Stimulated activated naive CD4-positive, alpha-beta T cell treated with Interleukin-2 at 50 U/mL for 16 hours (primary cell): ENCODE measurements at places on chromosomes 4 and X.

- DNase-seq = no peak
Measured at GRCh38 chr4:98343626-98344025, 82.4 kb downstream of the RAP1GDS1 start.

DNA sequence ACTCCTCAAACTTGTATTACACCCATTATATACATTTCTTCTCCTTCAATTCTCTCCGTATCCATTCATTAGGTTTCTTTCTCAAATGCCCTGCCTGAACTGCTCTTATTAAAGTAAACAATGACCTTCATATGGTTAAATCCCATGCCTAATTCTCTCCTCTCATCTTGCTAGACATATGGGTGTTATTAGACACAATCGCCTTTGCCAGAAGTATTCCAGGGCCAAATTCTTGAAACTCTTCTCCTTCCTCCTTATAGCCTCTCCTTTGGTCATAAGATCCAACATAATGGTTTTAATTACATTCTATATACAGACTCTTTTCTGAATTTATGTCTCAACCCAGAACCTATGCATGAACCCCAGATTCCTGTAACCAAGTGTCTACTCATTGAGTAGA is 4.8 kb downstream of the ANXA10 start:
- no peak for DNase-seq

DNA sequence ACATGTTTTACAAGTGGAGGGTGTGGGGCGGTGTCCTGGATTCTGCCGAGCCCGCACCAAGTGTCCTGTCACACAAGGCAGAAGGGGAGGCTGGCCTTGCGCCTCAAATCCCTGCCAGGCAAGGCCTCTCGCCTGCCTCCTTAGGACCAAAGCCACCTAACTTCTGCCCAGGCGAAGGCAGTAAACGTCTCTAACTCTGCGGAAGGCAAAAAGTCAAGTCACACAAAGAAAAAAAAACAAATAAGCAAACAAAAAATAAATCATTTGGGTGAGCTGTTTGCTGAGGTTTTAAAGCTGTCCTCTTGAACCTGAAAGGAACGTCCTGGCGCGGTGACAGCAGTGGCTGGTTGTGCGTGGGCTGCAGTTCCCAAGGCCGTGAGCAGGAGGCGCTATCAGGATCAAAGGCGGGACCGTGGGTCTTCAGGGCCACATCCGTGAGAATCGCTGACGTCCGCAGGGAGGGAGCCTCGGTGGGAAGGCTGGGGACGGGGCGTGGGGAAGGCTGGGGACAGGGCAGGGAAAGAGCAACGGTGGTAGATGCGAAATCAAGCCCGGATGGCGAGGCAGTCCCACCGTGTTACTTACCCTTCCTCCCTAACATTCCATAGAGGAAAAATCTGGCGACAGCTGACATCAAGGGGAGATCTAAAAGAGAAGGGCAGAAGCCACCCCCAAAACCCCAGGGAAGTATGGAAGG is 99.1 kb downstream of the TRAPPC11 start:
- DNase-seq = no peak

DNA sequence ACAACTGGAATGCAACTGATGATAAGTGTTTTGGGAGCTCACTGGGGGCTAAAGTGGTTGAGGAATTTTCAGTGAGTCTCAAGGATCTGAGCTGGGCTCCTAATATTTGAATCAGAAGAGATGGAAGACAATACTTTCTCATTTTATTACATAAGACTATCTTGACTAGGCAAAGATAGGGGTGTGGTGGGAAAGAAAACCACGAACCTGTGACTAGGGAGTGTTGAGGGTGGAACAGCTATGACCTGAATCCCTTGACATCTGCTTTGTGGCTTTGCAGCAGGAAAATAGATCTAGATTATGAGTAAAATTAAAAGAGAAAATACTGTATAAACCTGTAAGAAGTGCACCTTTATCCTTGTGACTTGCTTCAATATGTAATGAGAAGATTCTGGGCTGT is 295.1 kb upstream of the TEX13A start:
- no peak for DNase-seq

DNA sequence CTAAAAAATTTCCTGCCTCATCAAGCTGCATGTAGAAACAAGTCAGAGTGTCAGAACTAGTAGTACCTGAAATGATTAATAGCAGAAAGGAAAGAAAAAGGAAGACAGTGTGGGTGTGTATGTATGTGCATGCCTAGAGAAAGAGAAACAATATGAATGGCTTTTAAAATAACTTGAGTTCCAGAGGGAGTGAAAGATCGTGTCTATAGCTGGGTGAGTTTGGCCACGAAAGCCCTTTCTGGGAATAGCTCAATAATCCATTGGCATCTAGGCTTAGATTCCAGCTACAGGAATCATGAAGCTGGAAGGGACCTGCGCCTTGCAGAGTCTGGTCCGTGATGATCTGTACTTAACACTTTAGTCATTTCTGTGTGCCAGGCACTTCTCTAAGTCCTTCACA is 195.6 kb downstream of the RAPGEF2 start:
- no peak for DNase-seq

- no peak for DNase-seq
Measured at GRCh38 chr4:141179474-141180373, 41.0 kb upstream of the ZNF330 start.

DNA sequence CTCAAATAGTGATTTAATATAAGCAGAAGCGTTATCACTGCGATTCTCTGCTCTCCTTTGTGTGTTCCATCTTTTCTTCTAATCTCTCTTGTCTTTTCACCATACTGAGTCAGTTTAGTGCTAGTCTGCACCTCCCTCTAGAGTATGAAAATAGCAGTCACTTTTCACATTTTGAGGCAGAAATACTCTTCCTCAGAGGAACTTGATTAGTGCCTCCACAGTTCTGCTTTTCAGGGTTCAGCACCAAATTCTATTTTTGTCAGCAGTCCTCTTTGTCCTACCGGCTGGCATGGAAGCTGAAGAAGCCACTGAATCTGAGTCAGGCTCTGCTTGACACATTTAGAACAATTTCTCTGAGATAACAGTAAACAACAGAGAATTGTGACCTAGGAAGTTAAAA is 49.7 kb upstream of the ANKRD17 start:
- no peak for DNase-seq

- no peak for DNase-seq
Measured at GRCh38 chr4:102036016-102036415, 245.5 kb downstream of the BANK1 start.

GRCh38 chrX:103073467-103073866 is 9.5 kb upstream of the BEX1 start:
- no peak for DNase-seq

- no peak for DNase-seq
Measured at GRCh38 chr4:103018391-103019307, 856 bp downstream of the SLC9B1 start.

- DNase-seq = no peak
Measured at GRCh38 chrX:111322231-111322855, 52.1 kb upstream of the CAPN6 start.
